ENCODE measurements at places on chromosomes 12 and 14.

DNA sequence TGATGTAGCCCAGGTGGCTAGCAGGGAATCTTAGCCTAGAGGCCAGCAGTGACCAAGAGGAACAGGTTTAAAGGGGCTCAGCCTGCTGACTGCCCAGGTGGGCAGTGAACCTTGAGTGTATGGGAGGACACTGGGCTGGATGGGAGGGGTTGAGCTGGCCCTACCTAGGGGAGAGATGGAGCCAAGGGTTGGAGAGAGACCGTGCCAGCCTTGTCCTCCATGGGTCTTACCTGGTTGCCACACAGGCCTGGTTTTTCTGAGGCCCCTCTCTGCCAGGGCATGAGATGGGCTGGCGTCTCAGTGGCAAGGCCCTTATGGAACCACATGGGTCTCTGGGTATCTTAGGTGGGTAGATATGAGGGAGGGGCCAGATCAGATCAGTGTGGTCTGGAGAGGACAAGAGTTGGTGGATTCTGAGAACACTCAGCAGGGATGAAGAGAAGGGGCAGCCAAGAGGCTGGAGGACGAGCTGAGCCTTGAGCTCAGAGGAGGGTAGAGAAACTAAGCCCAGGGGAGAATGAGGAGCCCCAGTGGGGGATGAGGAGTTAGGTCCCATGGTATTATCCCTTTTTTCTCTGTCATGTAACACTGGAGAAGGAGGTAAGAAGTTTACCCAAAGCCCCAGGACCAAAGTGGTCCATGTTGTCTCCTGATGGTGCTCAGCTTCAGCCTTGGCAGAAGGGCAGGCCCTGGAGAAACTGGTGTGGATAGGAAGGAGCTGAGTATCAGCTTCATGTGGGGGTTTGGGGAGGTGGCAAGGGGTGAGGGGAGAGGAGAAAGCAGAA is 3.7 kb downstream of the GZMB start:
- no peak for DNase-seq

DNA sequence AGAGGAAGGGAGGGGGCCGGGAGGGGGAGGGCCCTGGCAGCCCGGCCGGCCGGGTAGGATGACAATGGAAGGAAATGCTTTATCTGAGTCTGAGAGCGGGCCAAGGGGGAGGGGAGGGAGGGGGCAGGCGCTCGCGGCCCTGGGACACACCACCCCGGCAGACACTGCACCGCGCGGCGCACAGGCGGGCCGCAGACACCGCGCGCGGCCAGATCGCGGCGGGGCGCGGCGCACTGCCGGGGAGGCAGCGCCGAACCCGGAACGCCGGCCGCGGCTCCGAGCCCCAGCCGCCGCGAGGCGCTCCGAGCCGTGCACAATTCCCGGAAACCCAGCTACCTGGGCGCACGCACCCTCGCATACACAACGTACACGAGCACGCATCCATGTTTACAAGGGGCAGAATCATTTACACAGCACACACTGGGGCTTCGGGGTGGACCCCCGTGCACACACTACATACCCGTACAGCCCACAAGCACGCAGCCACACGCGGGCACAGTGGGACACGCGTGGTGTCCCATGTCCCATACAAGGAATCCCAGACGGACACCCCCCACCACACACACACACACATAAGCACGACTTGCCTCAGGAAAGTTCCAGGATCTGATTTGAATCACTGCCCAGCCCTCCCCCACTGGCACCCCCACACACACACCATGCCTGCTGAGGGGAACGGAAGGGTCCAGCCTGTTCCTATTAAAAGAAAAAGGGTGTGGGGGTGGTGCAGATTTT is at the start of gene HDAC7:
Gene HDAC7 (minus strand): TSS at position 8 of the 735 bp plus-strand sequence. CDS start 118 bp downstream, outside the sequence.
- DNase-seq, result peak; percentile 80

DNA sequence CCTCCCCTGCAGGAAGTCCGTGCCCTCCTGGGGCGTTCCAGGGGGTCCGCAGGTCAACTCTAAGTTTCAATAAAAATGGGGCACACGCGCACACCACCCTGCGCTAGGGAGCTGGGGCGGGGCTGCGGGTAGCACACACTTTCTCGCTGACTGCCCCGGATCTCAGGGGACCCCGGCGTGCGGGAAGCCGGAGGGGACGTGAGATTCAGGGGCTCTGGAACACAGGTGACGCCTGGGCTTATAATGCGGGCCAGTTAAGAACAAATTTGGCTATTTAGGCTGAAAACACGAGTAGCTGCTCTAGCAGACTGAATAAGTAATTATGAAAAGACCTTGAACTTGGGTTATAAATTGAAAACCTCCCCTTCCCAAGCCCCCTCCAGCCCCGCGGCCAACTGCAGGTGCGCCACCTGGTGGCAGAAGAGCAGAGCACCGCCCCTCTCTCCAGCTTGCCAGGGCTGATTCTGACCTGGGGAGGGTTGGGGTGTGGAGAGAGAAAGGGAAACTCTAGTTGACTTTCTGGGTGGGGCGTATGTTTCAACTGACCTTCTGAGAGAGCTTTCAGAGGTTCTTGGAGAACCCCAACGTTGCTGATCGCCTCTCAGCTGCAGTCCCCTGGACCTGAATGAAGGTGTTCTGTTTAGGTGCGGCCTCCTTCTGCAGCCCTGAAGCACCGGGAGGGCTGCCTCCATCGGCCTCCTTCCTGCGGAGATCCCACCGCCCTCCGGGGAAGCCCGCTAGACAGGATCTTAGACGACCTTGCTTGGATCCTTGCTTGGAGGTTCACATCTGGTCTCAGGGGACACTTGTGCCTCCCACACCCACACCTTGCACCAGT is 118.4 kb upstream of the EVL start:
- DNase-seq, result peak; percentile 32

DNA sequence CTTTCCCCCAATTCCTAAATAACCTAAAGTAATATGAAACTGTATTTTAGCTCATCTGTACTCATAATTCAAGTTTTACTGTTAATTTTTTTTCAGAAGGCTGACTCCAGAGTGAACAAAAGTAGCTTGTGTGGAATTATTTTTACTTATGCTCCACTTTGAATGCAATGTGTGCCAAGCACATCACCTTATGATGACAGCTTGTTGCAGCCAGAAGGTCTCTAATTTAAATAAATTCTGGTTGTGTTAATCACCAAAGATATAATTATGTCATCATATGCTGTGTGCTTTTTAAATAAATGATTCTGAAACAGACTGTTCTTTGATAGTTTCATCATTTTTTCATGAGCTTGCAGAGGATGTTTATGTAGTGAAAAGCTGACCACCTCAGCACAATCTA is 283.1 kb downstream of the TMEM117 start:
- no peak for DNase-seq

- DNase-seq, result no peak
Observed at GRCh38 chr12:108861878-108862587, 4.7 kb upstream of the SSH1 start.

All from CD4-positive, alpha-beta T cell treated with Interleukin-6 at 100 ng/mL for 8 hours (primary cell).